Non-pigmented ciliary epithelial cell (primary cell): ENCODE measurements at places on chromosomes 2 and 18.

GRCh38 chr2:136393514-136393913, 275.6 kb upstream of the CXCR4 start:
- no peak for DNase-seq

DNA sequence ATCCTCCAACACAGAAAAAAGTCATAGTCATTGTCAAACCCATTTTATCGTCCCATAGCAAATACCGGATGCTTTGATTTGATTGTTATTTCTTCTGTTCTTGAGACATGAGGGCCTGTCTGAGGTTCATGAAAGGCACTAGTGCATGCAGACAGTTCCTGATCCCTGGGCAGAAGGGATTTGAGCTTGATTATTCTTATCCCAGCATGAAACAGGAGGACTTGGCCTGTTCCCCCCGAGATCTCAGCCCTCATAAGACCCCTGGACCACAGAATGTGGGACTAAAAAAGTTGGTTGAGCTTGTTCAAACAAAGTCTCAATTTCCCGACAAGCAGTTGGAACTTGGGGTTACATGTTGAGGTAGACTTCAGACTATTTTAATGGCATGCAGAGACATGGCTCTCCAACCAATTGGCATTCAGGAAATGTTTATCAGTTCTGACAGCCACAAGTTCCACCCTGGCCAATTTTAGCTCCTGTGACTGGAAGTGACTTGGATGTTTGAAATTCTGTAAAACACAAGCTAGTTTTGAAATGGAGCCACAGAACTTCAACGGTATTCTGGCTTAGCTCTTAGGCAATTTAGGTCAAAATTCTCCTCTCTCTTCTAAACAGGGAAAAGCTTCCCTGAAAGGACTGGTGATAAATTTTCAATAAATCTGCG, 366.9 kb upstream of the SLC14A2 start:
- DNase-seq, result peak; percentile 36

DNA sequence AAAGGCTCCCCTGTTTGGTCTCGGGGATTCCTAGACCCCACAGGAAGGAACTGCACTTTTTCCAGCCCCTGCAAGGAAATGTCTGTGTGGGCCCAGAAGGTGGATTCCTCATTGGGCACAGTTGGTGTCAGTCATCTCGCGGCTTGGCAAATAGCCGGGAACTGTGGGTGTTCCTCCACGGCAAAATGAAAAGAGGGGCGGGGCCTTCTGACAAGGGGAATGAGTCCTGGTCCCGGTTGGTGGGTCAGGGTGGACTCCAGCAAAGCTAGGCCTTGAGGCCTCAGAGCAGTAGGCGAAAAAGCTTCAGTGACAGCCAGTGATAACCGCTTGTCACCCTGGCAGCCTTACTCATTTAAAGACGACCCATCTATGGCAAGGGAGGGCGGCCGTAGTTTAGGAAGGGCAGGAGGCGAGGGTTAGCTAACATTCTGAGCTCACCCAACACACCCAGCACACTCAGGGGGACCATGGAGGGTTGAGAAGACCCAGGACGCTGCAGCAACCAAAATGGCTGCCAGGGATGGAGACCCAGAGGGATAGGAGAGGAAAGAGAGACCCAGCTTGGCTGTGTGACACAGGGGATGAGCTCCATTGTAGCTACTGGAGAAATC, 16.5 kb downstream of the SLC4A3 start:
- no peak for DNase-seq

GRCh38 chr2:159902722-159903121, 104.7 kb upstream of the CD302 start:
- DNase-seq, result no peak

DNA sequence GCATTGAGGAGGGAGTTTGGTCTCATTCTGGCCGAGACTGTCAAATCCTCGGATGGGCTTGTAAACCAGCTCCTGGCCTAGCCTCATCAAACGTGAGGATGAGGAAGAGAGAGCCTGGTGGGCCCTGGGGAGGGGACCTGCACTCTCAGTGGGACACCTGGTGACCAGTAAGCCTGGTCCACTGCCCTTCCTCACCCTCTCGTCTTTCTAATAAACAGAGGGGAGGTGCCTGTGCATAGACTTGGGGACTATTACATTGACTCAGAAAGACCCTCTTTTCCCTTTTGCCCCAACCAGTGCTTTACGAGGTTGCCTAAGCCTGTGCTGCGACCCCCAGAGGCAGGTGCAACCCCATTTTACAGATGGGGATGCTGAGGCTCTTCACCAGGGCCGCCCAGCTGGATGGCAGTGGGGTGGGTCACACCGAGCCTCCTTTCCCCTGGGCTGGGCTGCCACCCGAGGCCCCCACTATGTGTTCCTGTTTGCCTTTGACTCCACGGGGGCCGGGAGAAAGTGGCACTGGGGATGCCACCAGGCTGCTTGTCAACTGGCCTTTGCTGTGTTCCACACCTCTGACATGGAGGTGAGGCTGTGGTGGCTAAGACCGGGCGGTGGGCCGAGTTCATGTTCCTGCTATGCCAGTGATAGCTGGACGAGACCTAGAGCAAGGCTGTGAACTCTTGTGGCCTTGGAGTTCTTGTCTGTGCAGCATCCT, 85.9 kb downstream of the GLI2 start:
- no peak for DNase-seq

DNA sequence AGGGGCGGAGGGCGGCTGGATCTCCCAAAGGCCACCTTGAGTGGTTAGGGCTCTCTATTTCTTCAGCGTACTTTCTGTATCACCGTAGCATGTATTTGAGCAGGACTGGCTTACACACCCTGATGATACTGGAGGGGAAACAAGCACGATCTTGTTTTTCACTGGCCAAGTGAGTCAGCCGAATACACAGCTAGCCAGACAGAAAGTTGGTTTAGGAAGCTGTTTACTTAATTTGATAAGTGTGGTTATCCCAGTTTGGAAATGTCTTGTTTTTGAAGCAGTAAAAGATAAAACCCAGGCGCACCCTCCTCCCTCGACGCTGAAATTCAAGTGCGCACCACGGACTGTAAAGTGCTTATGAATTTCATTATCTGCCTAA, 582 bp downstream of the RIOK3 start:
- DNase-seq, result peak; percentile 36
